ENCODE measurements at places on chromosomes 4 and X.
A peak's percentile ranks its signal among the peaks of the same experiment; 100 is the strongest.

- no peak for DNase-seq
Measured at GRCh38 chr4:60885011-60885410, 315.1 kb upstream of the ADGRL3 start.

DNA sequence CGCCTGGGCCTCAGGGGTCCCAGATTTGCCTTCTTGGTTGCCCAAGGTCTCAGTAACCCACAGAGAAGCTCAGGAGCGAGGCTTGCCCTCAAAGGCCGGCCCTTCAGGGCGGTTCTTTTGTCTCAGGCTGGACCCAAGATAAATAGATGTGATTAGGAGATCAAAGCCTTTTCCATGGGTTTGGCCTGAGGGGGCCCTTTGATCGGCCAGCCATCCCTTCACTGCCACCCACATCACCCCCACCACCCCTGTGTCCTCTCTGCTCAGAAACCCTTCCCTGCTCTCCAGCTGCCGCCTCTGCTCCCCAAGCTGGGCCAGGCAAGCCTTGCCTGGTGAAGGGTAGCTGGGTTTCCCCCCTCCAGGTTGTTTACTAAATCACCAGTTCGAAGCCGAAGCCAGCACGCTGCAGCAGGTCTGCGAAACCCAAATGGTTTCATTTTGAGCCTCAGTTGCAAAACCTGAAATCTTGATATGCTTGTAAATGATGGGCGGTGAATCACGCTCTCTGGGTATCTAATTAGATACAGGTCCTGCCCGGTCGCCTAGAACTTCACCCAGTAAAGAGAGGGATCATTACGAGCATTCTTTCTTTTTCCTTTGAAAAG is 202.6 kb upstream of the BCOR start:
- DNase-seq = no peak

DNA sequence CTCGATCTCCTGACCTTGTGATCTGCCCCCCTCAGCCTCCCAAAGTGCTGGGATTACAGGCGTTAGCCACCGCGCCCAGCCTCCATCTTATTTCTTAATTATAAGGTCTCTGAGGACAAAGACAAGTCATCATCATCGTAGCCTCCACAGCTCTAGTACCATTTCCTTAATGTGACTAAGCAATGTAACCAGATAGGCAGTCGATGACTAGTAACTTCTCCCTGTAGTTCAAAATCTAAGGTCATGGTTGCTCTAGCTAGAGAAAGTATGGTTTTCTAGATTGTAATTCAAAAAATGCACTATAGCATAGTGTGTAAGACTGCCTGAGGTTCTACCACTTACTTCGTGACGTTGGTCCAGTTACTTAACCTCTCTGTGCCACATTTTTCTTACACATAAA is 6.9 kb downstream of the SLC39A8 start:
- DNase-seq = no peak

- no peak for DNase-seq
Measured at GRCh38 chr4:121237069-121237399, 72.9 kb upstream of the TNIP3 start.

GRCh38 chrX:36436361-36436760 is 516.8 kb downstream of the CFAP47 start:
- DNase-seq = no peak

DNA sequence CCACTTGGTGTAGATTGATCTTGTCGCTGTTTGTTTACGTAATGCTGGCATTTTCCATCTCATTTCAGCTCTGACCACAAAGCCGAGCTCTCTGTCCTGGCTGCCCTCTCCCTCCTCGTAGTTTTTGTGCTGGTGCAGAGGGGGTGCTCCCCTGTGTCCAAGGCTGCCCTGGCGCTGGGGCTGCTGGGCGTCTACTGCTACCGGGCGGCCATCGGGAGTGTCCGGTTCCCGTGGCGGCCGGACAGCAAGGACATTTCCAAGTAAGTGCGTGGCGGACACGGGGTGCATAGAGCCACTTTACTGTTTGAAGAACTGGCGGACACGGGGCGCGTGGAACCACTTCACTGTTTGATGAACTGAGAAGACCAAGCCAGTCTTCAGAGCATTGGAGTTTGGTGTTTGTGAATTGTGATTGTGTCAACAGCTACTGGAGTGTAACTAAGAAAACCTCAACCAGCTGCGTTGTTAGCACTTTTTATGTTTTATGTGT is 28.0 kb downstream of the PIGG start:
- DNase-seq = no peak

- DNase-seq = peak; percentile 76
Measured at GRCh38 chrX:154371017-154371788, 3.2 kb downstream of the FLNA start.

GRCh38 chr4:9962611-9963314 is 58.5 kb downstream of the SLC2A9 start:
- peak; percentile 14 for DNase-seq

- DNase-seq = no peak
Measured at GRCh38 chrX:135432453-135432852, 10.7 kb downstream of the SMIM10L2A start.

- DNase-seq = no peak
Measured at GRCh38 chrX:68498044-68498507, 775 bp upstream of the YIPF6 start.

- DNase-seq = no peak
Measured at GRCh38 chrX:44291468-44292092, 51.9 kb downstream of the EFHC2 start.

DNA sequence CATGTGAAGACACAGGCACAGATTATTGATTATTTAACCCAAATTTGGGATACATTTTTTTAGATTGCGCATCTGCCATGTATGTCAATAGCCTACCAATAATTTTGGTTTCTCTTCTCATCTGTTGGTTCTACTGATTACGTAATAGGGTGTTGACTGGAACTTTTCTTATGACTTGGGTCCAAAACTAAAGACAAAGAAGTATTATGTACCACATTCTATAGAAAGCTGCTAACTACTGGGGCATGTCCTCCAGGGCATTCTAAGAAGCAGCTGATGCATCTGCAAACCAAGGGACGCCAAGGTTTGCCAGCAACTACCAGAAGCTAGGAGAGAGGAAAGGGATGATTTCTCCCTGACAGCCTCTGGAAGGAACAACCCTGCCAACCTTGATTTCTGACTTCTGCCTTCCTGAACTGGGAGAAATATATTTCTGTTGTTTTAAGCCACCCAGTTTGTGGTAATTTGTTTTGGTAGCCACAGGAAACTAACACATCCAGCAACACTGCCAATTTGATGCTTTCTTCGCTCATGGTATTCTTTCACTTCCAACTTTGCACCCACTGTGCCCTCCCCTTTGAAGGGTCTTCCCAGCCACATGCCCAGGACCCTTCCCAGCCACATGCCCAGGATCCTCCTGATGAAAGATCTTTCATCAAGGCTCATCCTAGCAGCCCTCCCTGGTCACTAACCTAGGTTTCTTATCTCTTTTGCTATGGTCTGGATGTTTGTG is 15.9 kb upstream of the TLR1 start:
- DNase-seq = no peak

DNA sequence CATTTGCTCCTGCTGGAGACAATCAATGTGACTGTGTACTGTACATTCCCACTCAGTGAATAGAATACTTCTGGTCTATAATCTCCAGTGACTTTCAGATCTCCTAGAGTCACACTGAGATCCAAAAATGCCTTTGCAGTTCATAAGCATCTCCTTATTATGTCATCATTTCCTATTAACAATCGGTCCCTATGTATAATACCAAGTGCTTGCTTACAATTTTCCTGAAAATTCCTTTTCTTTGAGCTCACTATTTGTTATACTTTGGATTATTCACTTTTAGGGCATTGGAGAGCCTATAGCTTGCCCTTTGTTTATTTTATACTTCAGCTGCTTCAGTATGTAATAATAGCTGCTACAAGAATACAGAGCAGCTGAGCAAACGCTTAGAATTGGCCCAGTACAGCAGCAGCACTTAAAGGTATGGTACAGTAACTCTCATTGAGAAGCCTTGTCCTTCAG is 313.0 kb downstream of the DCTD start:
- no peak for DNase-seq

DNA sequence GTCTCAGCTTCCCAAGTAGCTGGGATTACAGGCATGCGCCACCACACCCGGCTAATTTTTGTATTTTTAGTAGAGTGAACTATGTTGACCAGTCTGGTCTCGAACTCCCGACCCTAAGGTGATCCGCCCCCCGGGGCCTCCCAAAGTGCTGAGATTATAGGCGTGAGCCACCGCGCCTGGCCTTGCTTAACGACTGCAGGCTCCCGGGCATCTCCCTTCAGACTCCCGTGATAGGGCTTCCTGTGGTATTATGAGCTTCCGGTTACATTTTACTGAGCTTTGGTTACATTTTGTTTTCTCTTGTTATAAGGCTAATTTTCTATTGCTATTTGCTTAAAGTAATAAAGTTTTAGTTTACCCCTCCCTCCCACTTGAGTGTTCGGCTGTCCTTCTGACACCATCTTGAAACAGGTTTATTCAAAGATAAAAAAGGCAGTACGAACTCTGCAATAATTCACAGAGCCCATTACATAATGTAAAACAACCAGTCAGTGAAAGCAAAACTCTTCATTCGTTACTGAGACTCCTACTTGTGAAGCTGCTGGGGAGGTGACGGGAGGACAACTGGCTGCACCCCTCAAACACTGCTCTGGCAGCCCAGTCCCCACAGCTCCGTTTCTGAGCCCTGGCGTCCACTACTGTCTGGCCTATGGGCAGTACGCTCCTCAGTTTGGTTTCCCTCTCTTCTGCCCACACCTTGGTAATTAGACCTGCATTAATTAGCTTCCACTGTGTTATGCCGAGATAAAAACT is 795.7 kb upstream of the SLIT2 start:
- DNase-seq = no peak

DNA sequence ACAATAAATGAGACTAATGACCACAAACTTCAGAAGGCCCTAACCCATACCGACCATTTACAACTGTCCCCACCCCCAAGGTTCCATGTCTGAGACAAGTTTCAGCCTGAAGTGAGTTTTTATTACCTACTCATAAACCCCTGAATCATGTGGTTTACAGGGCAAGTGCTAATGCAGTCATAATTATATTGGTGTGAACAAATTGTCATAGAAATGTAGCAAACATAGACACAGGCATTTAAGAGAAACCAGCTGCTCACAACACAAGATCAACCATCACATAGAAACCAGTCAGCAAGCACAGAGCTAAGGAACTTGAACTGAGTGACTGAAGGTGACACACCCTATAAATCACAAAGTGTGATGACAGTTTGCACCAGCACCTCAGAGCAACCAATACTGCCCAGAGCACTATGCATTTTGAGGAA is 173.8 kb upstream of the MID1 start:
- DNase-seq = no peak
